BJ (cell line): ENCODE measurements at places on chromosomes 16 and 17.

DNA sequence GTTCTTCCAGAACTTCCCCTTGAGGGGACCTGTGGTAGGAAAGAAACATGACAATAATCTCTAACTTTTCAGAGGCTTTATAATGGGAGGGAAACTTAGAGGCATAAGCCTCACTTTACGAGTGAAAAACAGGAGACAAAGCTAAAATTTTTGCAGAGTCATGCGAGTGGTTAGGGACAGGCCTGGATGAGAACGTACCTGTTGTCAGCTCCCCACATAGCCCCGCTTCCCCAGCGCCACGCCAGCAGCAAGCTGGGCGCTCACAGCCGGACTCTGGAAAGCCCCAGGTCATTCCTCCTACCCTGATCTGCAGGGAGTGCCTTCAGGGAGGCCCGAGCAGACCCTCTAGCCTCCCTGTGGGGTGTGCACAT is 53.6 kb downstream of the LDHD start:
- DNase-seq = no peak

DNA sequence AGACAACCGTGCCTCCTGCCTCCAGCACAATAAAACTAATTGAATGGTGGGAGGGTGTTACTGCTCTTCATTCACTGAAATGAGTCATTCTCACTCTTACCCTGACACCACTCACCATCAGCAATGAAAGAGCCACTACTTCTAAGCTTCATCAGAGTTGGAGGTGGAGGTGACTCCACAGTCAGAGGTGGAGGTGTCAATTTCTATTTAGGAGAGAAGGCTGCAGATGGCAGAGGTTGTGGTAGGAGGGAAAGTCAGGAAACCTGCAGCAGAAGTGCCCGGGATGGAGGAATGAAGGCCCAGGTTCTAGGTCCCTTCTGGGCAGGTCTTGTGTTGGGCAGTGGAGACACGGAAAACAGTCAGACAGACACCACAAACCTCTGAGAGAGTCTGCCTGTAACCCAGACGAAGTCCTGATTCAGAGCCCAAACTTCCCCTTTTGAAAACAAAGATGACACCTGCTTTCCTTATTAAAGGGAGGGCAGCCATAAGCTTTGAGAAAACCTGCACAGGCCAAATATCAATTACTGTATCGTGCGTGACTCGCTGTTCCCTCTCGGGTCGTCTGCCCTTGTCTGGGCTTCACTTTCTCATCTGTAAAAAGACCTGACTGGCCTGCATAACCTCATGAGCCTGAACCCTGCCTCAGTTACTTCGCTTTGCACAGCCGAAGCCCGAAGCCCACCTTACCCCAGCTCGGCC is 668 bp downstream of the ATPAF2 start:
- DNase-seq = no peak

DNA sequence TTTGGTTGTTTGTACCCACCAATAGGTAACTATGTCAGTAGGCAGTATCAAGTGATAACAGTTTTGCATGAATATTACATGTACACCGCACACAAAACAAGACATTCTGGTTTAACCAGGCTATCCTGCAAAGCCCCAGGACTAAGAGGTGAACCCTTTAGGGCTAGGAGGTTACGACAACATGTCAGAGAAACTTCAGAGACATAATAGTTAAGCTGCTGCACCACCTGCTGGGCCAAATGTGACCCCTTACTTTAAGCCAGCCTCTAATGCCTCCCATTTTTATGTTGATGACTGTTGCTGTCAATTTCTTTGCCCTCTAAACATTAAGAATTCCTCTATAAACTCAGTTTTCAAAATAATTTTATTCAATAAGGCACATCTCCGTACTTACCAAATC is 15.4 kb downstream of the SRP68 start:
- DNase-seq = no peak

GRCh38 chr17:54085020-54085419 is 262.3 kb downstream of the KIF2B start:
- DNase-seq = no peak

- DNase-seq = no peak
Observed at GRCh38 chr17:34364751-34365150, 1.7 kb upstream of the CCL1 start.

DNA sequence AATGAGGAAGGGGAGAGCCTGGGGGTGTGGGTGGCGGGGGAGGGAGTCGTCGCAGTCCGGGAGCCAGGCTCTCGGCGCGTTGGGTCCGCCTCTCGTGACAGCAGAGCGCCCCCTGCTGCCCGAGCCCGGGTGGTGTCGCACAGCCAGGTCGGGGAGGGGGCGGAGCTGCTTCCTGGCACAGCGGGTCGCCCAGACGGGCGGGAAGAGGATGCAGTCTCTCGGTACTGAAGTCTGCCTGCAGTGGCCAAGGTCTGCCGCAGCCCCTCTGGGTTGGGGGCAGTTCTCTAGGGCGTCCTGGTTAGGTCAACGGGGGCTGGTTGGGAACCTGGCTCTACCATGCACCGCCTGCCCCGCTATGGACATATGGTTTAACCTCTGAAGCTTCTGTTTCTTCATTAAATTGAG is 38.2 kb upstream of the CCDC182 start:
- DNase-seq = no peak

GRCh38 chr17:28371245-28372202 is at the start of gene SARM1:
TSS of gene SARM1 (plus strand) at chr17:28371694. CDS start at chr17:28372033, 339 bp downstream.
- peak; percentile 62 for DNase-seq

DNA sequence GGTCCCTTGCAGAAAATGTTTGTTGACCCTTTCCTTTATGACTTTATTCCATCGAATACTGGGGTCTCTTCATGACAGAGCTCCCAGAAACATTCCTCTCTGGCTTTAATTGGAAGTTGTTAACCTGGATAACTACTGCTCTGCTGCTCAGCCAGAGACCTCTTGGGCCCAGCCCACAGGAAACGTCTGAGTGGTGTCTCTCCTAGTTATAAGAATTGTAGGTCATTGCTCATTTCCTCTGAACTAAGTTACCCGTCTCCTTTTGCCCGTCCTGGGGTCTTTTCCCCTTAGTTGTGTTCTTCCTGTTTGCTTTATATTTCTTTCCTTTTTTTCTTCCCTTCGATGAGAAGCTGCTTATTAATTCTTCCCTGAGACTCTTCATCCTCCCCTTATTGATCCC is 9.0 kb downstream of the MAP2K6 start:
- DNase-seq = no peak

DNA sequence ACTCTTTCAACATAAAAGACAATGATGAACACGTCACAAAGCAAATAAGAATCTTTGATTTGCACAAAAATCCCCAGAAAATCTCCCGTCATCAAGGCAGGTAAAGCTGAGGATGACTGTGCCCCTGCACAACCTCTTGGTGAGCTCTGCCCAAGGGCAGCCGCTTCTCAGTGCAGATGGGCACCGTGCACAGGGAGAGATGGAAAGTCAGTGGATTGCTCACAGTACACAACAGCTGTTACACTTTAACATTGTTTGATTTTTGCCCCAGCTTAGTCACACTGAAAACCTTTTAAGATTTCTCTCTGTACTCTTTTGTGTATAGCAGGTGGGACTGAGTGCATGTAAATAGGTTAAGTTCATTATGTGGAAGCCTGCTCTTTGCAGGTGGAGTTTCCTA is 104.2 kb downstream of the CDK5R1 start:
- DNase-seq = no peak

DNA sequence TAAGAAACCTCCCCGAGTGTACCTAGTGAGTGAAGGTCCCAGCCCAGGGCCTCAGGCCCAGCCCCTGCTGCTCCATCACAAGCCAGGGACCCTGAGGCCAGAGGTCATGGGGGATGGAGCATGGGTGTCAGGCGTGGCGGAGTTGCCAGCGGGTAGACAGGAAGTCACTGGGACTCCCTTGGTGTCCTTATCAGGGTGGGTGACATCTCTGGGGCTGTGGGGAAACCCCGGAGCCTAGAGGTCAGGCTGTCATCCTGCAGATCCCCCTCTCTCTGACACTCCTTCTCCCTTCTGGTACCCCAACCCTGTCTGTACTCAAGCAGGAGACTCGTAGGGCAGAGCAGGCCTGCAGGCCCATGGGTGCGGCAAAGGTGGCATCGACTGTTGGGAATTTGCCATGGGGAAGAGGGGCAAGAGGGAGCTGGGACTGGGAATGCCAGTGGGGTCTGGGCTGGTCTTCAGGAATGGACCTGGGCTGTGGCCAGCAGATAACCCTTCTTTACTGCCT is 10.8 kb upstream of the ADGRG1 start:
- no peak for DNase-seq

DNA sequence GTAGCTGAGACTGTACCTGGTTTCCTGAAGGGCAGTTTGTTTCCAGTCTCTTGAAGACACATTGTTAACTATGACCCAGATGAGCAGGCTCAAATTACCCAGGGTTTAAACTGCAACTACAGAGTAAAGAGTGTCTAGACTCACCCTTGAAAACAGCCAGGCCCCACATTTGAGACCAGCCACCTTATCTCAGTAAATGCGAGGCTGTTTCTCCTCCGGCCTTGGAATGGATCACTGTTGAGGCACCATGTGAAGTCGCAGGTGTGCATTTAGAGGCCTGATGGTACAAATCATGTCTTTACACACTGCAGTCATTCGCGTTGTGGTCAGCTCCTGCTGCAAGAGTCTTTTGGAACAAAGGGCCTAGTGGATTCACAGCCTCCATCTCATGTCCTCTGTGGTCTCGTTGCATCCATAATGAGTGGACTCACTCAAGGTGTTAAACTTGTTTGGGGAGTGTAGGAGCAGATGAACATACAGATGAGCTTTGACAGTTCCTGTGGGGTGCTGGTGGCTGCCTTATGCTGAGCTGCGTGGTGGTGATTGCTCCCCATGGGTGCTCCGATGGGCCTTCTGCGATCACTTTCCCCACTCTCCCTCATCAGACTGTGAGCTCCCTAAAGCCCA is 18.5 kb upstream of the N4BP1 start:
- no peak for DNase-seq

DNA sequence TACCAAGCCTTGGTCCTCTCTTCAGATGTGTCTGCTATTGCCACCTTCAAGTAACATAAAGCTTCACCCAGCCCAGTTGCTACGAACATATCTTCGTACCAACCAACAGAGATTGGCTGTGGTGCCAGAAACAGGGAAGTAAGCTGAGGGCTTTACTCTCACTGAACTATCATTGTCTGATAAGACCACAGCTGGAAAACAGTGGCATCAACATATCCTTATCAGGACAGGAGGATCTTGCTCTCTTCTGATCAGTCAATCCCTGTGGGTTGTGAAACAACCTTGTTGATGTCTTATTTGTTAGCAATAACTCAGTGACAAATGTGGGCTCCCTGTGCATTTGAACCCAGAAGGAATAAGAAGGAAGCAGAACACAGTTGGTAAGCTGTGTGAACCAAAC is 446.3 kb upstream of the MAF start:
- DNase-seq = no peak

GRCh38 chr17:37824534-37825485 is 80.0 kb upstream of the HNF1B start:
- peak; percentile 47 for DNase-seq

DNA sequence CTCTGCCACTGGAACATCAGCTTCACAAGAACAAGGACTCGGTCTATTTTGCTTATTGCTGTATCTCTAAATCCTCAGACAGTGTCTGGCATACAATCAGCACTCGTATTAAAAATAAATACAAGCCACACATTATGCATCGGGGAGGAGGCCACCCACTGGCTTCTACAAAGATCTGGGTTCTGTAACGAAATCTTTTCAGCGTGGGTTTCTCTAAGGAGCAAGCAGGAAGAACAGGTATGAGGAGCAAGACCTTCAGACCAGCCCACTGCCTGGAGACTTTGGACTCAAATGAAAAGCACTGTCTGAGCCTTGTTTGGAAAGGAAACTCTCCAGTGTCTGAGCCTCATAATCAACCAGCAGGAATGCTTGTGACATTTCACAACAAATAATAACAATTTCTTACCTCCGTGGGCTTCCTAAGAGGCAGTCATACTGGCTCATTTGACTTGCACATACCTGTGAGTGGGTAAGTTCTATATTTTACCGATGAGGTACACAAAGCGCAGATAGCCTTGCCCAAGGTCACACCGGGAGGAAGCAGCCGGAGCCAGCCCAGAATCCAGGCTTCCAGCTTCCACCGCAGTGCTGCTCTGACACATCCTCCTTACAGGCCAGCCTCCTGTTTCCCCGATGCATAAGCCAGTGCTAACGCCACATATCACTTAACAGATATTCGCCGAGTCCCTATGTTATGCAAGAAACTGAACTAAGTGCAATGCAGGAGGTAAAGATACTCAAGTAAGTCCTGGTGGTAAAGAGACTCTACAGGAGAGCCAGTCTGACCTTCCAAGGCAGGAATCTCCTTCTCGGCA is 118.6 kb upstream of the TNRC6C start:
- no peak for DNase-seq

GRCh38 chr17:31548709-31549108 is 157.2 kb downstream of the RAB11FIP4 start:
- DNase-seq = no peak

DNA sequence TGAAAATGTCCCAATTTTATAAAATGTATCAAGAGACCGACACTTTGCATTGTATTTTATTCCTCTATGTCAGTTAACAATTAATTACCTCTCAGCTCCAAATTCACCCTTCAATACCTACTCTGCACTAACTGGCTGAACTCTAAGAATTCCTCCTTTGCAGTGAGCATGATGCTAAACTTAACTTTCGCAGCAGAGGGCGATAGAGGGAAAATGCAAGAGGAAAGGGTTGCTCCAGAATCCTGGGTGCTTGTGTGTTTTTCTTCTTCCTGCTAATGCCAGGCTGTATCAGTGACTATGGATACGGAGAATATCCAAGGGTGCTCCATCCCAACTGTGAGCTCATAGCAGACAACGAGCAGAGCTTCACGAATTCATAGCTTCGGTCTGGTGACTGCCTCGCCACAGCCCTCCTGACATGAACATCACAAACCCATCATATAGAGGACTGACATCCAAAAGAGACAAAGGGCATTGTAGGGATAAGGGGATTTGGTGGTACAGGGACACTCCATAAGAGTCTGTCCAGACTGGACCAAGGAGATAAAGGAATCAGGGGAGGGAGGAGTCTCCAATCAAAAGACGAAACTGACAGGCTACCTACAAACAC is 172.9 kb downstream of the STX8 start:
- no peak for DNase-seq

DNA sequence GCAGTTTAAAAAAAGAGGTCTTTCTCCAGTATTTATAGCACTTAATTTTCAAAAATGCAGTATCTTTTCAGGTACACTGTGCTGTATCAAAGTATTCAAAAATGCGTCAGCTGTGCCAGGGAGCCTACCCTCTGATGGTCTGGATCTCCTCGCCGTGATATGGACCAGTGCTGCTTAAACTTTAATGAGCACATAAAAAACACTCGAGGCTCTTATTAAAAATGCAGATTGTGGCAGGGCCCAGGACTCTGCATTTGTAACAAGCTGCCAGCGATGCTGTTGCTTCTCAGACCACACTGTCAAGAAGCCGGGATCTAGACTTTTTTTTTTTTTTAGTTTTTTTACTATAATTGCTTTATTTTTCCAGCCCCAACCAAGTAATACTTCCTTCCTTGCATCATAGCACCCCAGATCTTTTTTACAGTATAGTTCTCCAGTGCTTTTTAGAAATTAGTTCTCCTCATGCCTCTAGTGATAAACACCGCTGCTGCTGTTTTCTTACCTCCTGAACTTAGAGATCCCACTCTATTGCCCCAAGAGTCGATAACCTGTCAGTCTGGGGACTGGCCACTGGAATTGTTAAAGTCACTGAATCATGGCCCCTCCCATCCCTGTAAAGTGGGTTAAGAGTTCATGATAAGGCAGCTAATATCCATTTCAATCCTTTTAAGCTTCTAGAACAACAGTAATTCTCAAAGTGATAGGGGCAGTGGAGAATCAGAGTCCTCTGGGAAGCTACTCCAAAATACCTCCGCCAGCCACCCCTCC is 1.6 kb upstream of the SMARCD2 start:
- no peak for DNase-seq
